ENCODE measurements at places on chromosomes 2 and 18.

GRCh38 chr2:112623913-112624777 lies 21.6 kb upstream of the SLC20A1 start:
- no peak for DNase-seq

GRCh38 chr2:31353179-31353578 lies 61.4 kb downstream of the XDH start:
- DNase-seq = no peak

DNA sequence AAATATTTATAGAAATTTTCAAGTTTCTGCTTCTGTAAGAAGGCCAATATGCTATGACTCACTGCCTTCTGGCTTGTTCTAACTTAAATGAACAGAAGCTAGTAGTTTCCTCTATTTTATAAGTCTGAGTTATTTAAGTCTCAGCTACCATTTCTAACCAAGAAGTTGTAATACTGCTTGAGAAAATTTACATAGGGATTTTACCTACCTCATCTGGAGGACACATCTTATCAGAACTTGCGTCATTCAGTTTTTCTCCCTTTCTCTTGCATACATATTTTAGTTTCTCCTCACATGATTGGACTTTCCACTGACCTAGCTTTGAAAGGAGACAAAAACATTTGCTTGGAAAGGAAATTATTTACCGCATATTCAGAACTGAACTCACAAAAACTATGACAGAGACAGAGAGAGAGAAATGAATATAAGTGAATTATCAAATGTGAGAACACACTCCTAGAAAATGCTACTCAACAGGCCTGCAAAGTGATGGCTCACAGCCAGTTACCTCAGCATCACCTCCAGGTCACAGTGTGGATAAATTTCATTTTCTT lies 81.1 kb upstream of the CD302 start:
- DNase-seq = no peak

- DNase-seq = no peak
Observed at GRCh38 chr18:59627414-59627813, 69.8 kb downstream of the CCBE1 start.

Measured in KG1 (cell line).